Spleen (tissue), 13 donors: ENCODE measurements at places on chromosomes 7 and 10. TPM values are rescaled to one million over a fixed set of nuclear protein-coding genes. Genes with fewer than 3 reads are reported as not detected.

DNA sequence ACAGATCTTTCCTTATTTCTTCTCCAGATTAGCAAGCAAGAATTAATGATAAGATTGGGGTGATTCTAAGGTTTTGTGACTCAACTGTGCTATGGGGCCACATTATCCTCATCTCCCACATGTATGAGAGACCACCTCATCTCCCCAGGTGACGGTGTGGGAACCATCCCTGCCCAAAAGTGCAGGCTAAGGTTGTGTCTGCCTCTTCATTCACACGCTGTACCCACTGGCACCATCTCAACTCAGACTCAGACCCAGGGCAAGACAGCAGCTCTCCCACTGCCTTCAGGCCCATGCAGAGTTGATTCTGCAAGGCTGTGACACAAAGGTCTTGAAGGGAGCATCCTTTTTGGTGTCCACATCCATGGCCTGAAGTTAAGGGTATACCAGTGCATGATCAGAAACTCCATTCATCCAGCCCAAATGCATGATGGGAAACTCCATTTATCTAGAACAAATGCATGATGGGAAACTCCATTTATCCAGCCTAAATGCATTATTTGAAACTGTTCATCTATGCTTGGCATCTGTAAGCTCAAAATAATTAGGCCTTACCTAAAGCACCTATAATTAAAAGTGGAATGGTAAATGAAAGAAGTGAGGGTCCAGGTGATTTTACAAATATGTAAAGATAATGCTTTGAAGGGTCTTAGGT is 99.4 kb downstream of the TCERG1L start:
- H3K36me3 ChIP-seq: no peaks in the 10 kb centered on the region
- no peak overlapping the region for H3K4me3 ChIP-seq
- no peaks in the 10 kb centered on the region for H3K4me1 ChIP-seq
- DNase-seq: no peak
- no peaks in the 10 kb centered on the region for H3K27me3 ChIP-seq

- peak; percentile 73 for DNase-seq
- no peaks in the 10 kb centered on the region for H3K36me3 ChIP-seq
- H3K27ac ChIP-seq: no peak overlapping the region
Measured at GRCh38 chr10:49179699-49180443, 8.3 kb downstream of the TMEM273 start.

Gene BLNK
- 116 TPM for polyA plus RNA-seq

DNA sequence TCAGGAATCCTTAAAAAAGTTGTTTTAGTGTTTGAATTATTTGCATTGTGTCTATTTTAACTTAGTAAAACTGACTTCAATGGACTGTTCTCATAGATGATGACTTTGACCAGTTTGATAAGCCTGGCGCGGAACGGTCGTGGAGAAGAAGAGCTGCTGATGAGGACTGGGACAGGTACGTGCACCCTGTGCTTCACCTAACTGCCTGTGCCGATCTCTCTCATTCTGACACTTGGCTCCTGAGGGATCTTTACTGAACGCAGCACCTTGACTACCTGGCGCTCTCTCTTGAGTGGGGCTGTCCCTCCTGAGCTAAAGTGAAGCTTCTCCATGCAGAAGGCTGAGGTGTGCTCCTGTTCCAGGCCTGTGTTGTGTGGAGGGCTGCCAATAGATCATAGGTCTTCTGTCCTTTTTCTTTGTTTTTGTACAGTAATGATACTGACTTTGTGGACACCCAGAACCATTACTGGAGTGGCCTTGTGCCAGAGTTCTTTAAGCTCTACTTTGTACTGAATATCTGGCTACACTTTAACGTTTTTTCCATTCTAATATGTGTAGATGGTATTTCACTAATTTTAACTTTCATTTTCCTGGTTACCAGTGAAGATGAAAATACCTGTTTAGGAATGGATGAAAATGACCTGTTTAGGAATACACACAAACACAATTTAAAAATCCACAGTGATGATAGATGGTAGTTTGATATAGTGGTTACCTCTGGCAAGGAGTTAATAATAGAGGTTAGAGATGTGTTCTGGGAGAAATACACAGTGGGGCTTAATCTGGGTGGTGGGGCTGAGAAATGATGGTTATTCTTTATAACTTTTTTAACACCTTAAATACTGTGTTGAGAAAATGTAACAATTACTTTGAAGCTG is 20.9 kb downstream of the RBM33 start:
- no peak overlapping the region for H3K4me3 ChIP-seq
- no peak overlapping the region for H3K27ac ChIP-seq
- no peaks in the 10 kb centered on the region for H3K27me3 ChIP-seq
- no peaks in the 10 kb centered on the region for H3K36me3 ChIP-seq

Gene UROS
- 37.6 TPM for polyA plus RNA-seq

DNA sequence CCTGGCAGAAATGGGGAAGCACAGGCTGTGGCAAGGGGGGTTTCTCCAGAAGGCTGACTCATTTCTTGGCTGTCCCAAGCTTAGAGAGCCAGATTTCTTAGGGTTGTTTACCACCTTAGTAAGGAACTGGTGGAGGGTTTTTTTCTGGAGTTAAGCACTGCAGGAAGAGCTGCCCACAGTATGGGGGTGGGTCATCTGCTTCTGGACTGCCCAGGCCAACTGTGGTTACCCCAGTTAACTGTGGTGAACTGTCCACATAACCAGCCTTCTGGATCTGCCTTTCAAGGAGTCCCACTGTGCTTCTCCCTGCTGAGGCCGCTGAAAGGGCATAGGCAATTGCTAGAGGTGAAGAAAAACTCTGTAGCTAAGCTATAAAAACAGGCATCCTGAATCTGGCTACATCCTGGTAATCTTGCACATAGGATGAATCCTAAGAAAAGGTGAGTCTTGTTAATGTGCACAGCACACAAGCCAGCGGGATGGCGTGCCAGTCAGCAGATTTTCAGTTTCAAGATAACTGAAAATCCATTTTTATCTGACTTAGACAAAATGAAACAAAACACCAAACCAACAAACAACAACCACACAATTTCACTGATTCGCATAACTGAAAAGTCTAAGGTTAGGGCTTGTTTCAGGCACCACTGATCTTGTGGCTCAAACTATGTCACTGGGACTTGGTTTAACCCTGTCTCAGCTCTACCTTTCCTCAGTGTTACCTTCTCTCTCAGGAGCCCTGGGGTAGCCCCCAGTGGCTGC is 21.6 kb upstream of the TSPAN33 start:
- H3K4me1 ChIP-seq: peaks cover 18% of the 10 kb centered on the region
- H3K36me3 ChIP-seq: no peaks in the 10 kb centered on the region
- no peak for DNase-seq
- H3K27ac ChIP-seq: peak overlapping the region; percentile 45

Gene PLXDC2
- 2.4 TPM for polyA plus RNA-seq

- H3K27me3 ChIP-seq: no peaks in the 10 kb centered on the region
- no peaks in the 10 kb centered on the region for H3K4me1 ChIP-seq
- no peak overlapping the region for H3K27ac ChIP-seq
- no peak overlapping the region for H3K4me3 ChIP-seq
- no peak for DNase-seq
Measured at GRCh38 chr7:141575654-141576448, 24.6 kb downstream of the AGK start.

Gene SRRM3
- polyA plus RNA-seq: 0.93 TPM

Gene NDUFB8
- 261 TPM for polyA plus RNA-seq

DNA sequence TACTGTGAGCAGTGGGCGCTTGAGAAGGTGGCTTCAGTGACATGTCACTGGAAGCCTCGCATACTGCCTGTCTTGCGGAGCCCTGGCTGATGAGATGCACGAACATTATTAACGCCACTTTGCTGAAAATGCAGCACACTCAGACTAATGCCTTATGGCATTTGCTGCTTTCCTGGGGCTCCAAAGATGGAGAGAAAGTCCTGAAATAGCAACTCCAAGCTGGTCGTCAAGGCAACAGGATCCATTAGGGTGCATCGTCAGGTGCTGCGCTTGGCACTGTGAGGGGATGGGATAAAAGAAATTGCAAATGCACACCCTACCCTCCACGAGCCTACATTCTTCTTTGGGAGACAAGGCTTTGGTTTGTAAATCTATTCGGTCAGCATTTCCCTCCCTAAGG is 592.5 kb downstream of the TYW1 start:
- H3K36me3 ChIP-seq: no peaks in the 10 kb centered on the region
- H3K27me3 ChIP-seq: no peaks in the 10 kb centered on the region
- no peak for DNase-seq
- H3K27ac ChIP-seq: no peak overlapping the region

Gene WNT8B
- not detected for polyA plus RNA-seq

DNA sequence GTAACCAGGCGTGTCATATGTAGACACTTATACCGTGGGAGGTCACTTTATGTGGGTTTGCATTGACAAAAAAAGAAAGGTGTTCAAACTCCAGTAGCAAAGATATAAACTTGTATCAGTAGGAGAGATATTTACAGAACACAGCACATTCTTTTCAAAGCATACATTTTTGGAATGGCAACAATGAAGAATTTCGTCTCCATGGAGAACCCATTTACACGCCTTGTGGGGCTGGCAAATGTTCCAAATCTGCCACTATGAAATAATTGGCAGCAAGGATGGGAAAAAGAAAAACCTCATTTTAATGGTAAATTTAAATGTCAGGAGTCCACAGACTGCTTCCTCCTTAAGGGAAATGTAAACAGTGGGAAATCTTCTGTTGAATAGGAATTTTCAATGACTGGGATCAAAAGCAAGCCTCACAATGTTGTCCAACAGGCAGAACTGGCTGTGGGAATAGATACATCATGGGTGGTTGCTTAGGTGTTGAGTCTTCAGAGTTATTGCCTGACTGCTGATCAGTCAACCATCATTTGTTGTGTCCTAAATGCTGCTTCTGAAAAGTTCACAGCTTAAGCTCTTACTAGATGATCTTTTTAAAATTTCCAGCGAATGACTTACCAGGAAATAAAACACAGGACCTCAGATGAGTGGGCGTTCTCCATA is 256.6 kb upstream of the SEMA3C start:
- no peaks in the 10 kb centered on the region for H3K27me3 ChIP-seq
- H3K4me1 ChIP-seq: no peaks in the 10 kb centered on the region
- H3K36me3 ChIP-seq: no peaks in the 10 kb centered on the region

- no peak overlapping the region for H3K27ac ChIP-seq
- H3K36me3 ChIP-seq: no peaks in the 10 kb centered on the region
- H3K27me3 ChIP-seq: no peaks in the 10 kb centered on the region
- no peak for DNase-seq
- no peak overlapping the region for H3K4me3 ChIP-seq
Measured at GRCh38 chr7:29297194-29297890, 102.8 kb downstream of the CHN2 start.

DNA sequence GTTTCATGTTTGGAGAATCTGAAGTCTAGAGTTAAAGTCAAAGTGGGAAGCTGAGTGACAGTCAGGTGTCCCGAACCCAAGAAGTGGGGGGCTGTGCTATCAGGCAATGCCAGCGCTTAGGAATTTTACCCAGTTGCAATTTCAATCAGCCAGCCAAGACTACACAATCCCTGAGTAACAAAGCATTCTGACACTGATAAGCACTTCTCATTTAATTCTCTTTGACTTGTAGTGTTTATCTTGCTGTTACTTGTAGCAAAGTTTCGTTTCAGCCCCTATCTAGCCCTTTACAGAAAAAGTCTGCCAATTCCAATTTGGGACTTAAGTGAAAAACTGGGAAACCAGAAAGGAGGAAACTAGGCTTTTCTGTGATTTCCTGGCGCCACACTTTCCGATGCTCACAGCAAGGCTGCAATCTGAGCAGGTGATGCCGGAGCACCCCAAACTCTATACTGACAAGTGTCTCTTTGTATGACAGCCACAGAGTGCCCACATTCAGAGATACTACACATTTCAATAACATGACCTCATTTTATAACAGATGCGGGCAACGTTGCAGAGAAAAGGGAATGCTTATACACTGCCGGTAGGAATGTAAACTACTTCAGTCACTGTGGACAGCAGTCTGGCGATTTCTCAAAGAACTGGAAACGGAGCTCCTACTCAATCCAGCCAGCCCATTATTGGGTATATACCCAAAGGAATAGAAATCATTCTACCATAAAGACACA is 61.0 kb downstream of the ITIH5 start:
- no peaks in the 10 kb centered on the region for H3K4me1 ChIP-seq
- H3K27me3 ChIP-seq: no peaks in the 10 kb centered on the region
- no peak overlapping the region for H3K27ac ChIP-seq
- no peaks in the 10 kb centered on the region for H3K36me3 ChIP-seq
- DNase-seq: no peak
- no peak overlapping the region for H3K4me3 ChIP-seq

DNA sequence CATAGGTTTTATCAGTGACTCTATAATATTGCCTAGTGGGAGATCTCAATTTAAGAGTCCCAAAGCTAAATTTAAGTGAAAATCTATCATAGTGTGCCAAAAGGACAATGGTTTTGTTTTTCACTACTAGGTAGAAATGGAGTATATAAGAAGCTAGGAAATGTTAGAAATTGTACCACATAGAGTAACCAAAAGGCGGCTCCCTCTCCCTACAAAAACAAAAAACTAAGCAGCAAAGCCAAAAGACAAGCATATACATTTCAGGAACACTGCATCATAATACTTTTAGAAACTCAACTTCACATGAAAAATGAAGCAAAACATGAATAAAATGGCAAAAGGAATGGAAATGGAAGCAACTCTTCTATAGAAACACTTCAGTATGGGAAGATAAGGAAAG is 271.6 kb downstream of the CACNA2D1 start:
- no peaks in the 10 kb centered on the region for H3K27me3 ChIP-seq
- no peaks in the 10 kb centered on the region for H3K4me1 ChIP-seq
- no peak for DNase-seq
- H3K36me3 ChIP-seq: no peaks in the 10 kb centered on the region
- no peak overlapping the region for H3K27ac ChIP-seq

- DNase-seq: no peak
- no peaks in the 10 kb centered on the region for H3K36me3 ChIP-seq
- no peaks in the 10 kb centered on the region for H3K27me3 ChIP-seq
- no peak overlapping the region for H3K27ac ChIP-seq
- H3K4me3 ChIP-seq: no peak overlapping the region
Measured at GRCh38 chr7:32206987-32207386, 136.8 kb upstream of the PDE1C start.

DNA sequence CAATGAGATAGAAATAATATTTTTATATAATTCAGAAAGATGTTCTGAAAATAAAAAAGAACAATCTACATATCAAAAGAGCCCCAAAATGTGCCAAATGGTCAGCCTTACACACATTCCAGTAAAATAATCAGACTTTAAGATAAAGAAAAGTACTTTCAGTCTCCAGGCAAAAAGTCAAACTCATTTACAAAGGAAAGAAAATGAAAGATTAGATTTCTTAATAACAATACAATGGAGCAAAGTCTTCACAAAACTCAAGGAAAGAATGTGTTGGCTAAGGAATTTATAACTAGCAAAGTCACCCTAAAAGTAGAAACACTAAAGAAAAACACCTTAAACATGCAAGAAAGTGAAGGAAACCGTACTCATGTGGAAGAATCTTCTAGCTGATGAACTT is 16.6 kb downstream of the RTKN2 start:
- H3K27ac ChIP-seq: no peak overlapping the region
- no peak for DNase-seq
- H3K4me1 ChIP-seq: no peaks in the 10 kb centered on the region
- no peak overlapping the region for H3K4me3 ChIP-seq
